ENCODE measurements at places on chromosomes 4 and X.

DNA sequence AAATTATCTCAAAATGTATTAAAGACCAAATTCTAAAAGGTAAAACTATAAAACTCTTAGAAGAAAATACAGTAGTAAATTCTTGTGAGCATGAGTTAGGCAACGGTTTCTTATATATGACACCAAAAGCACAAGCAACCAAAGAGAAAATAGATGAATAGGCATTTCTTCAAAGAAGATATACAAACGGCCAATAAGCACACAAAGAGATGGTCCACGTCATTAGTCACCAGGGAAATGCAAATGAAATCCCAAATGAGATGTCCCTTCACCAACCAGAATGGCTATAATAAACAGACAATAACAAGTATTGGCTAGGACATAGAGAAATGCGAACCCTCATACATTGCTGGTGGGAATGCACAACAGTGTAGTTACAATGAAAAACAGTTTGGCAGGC is 44.6 kb downstream of the RAB33A start:
- H3K27ac ChIP-seq = no peak overlapping the region
- no peaks in the 10 kb centered on the region for H3K27me3 ChIP-seq
- peaks cover 5% of the 10 kb centered on the region for H3K4me1 ChIP-seq
- peaks cover 32% of the 10 kb centered on the region for H3K36me3 ChIP-seq
- H3K4me3 ChIP-seq = no peak overlapping the region

DNA sequence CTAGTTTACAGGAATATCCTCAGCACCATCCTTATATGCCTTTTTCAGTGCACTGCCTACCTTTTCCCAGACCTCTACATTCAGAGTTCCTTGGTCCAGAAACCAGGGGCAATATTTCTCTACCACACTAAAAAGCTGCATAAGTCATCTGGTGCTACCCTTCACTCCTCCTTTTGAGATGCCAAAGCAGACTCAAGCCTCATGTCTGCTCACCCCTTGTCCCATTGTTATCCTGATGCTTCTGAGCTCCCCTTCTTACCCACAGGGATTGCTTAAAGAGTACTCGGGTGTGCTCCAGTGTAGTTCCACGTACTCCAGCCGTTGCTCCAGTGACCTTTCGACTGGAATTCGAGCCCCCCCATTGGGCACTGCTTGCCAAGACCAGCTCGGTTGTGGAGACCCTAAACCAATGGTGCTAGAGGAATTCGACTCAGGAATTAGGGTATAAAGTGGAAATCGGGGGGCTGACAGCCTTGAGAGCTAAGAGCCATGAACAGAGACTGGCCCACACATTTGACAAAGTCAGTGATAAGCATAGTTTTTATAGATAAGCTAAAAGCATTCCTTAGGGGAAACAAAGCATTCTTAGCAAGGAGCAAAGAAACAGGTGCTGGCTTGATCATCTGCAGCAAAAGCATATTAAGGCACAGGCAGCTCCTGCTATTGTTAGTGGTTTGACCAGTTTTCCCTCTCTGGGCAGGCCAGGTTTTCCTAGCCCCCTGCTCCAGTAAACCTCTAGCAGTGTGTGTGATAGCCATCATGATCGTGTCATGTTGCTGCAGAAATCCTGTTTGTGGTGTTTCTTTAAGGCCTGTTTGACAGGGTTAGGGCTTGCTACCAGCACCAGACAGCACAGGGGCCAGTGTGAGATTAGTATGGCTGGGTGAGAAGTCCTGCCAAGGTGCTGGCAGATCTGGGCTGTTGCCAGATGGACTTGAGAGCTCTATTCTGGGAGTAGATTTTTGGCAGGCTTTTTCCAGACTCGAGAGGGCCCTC is 57.5 kb upstream of the WDR1 start:
- H3K27ac ChIP-seq = peak overlapping the region; percentile 16
- no peaks in the 10 kb centered on the region for H3K36me3 ChIP-seq
- no peak overlapping the region for H3K4me3 ChIP-seq
- DNase-seq = no peak
- no peaks in the 10 kb centered on the region for H3K27me3 ChIP-seq

- H3K27ac ChIP-seq = peak overlapping the region; percentile 79
- no peaks in the 10 kb centered on the region for H3K27me3 ChIP-seq
- H3K4me1 ChIP-seq = peaks cover 41% of the 10 kb centered on the region
- DNase-seq = no peak
- peaks cover 2% of the 10 kb centered on the region for H3K36me3 ChIP-seq
- H3K4me3 ChIP-seq = no peak overlapping the region
Measured at GRCh38 chr4:98491899-98492559, 166.4 kb downstream of the TSPAN5 start.

GRCh38 chrX:133435544-133436124 is 20.3 kb upstream of the GPC4 start:
- H3K36me3 ChIP-seq = peaks cover 3% of the 10 kb centered on the region
- no peak overlapping the region for H3K27ac ChIP-seq
- H3K27me3 ChIP-seq = no peaks in the 10 kb centered on the region
- peaks cover 61% of the 10 kb centered on the region for H3K4me1 ChIP-seq
- DNase-seq = no peak

DNA sequence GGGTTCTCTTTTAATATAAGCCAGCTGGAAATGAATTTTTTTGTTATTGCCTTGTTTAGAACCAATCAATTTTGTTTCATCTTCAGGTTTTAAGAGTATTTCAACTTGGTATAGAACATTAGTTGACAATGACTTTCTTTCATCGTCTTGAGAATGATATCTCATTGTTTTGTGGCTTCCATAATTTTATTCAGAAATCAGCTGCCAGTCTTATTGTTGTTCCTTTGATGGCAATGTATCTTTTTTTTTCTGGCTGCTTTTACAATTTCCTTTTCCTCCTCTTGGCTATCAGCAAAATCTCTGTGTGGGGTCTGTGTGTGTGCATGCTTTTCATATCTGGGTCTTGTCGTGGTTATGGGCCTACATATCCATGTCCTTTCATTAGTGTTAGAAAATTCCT is 1536.4 kb upstream of the TENM3 start:
- H3K27ac ChIP-seq = no peak overlapping the region
- no peak for DNase-seq
- no peaks in the 10 kb centered on the region for H3K27me3 ChIP-seq
- peaks cover 8% of the 10 kb centered on the region for H3K36me3 ChIP-seq

- no peaks in the 10 kb centered on the region for H3K36me3 ChIP-seq
- H3K27me3 ChIP-seq = no peaks in the 10 kb centered on the region
- H3K27ac ChIP-seq = no peak overlapping the region
- no peak overlapping the region for H3K4me3 ChIP-seq
Measured at GRCh38 chrX:19707246-19707871, 180.0 kb downstream of the SH3KBP1 start.

- no peak overlapping the region for H3K27ac ChIP-seq
- H3K36me3 ChIP-seq = no peaks in the 10 kb centered on the region
- DNase-seq = no peak
- H3K4me1 ChIP-seq = no peaks in the 10 kb centered on the region
Measured at GRCh38 chr4:138903185-138903584, 112.4 kb upstream of the NOCT start.

DNA sequence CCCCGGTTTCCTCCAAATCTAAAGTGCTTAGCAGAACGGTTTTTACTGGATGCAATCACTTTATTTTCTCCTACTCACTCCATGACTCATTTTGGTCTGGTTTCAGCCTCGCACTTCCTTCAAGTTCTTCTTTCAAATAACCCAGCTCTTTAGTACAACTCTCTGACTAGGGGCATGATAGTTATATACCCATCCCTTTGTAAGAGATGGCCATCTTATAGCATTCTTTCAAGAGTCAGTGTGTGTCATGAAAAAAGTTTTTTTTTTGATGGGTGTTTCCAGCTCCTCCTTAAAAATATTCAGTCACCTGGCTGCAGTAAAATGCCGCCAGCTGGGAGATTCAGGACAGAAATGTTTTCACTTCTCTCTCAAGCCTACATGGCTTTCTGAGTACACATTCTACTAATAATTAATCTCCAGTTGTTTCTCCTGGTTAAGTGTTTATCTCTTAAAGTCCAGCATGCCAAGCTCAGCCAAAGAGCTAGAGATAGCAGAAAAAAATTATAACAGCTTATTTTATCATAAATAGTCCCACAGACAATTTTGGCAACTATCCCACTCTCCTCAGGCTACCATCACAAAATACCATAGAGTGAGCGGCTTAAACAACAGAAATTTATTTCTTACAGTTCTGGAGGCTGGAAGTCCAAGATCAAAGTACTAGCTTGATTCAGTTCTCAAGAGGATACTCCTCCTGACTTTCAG is 139.3 kb downstream of the GASK1B start:
- no peaks in the 10 kb centered on the region for H3K4me1 ChIP-seq
- H3K27ac ChIP-seq = no peak overlapping the region
- H3K36me3 ChIP-seq = peaks cover 10% of the 10 kb centered on the region
- no peak overlapping the region for H3K4me3 ChIP-seq
- H3K27me3 ChIP-seq = no peaks in the 10 kb centered on the region
- DNase-seq = no peak

GRCh38 chr4:33226133-33226532 is 2506.0 kb downstream of the PCDH7 start:
- H3K36me3 ChIP-seq = peaks cover 3% of the 10 kb centered on the region
- no peaks in the 10 kb centered on the region for H3K4me1 ChIP-seq
- H3K27me3 ChIP-seq = no peaks in the 10 kb centered on the region
- DNase-seq = no peak

- H3K4me1 ChIP-seq = no peaks in the 10 kb centered on the region
- no peak overlapping the region for H3K4me3 ChIP-seq
- no peaks in the 10 kb centered on the region for H3K27me3 ChIP-seq
- H3K36me3 ChIP-seq = no peaks in the 10 kb centered on the region
- no peak overlapping the region for H3K27ac ChIP-seq
Measured at GRCh38 chrX:149267878-149268813, 237.0 kb downstream of the IDS start.

GRCh38 chrX:138925330-138925729 is 213.8 kb upstream of the FGF13 start:
- H3K27ac ChIP-seq = no peak overlapping the region
- H3K4me3 ChIP-seq = no peak overlapping the region
- H3K4me1 ChIP-seq = peaks cover 21% of the 10 kb centered on the region
- H3K36me3 ChIP-seq = peaks cover 12% of the 10 kb centered on the region
- no peak for DNase-seq

DNA sequence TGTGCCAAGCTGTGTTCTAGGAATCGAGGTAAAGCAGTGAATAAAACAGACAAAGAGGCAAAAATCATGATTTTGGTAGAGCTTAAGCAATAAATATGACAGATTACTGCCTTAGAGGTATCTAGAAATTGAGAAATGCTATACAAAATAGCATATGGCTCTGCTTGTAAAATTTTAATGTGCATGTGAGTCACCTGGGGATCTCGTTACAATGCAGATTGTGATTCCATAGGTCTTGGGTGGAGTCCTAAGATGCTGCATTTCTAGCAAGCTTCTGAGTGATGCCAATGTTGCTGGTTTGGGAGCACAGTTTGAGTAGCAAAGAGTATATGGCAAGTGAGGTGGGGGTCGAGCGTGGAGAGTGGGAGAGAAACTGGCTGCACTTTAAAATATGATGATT is 697.3 kb upstream of the MAGEB2 start:
- no peak for DNase-seq
- H3K4me3 ChIP-seq = no peak overlapping the region
- no peak overlapping the region for H3K27ac ChIP-seq
- H3K27me3 ChIP-seq = no peaks in the 10 kb centered on the region

DNA sequence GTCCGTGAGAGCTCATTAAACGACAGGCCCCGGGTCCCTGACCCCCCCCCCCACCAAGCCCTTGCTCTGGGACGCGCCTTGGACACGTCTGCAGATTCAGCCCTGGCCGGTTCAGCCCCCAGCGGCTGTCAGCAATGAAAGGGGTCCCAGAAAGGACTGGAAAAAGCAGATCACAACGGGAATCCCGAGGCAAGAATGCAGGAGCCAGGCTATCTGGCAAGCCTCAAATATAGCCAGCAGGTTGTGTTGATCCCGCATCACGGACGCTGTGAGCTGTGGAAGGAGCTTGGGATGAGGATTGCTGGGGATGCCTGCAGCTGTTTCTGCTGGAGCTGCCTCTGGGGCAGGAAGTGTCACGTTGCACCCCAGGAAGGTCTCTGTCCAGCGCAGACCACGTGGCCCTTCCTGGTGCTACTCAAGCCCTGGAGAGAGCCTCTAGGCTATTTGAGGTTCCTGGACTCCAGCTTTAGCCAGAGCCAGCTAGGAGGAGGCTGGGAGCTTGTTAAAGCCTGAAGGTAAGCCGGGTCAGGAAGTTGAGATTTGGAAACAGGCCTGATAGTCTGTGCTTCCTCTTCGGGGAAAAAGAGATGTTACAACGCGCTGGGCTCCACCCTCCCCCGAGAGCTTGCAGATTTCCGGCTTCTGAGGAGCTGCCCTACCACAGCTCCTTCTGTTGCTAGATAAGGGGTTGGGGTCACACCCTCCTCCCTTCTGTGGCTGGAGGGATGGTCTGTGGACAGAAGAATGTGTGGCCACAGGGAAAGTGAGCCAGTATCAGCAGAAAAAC is 19.3 kb upstream of the CSF2RA start:
- no peak overlapping the region for H3K27ac ChIP-seq
- peaks cover 15% of the 10 kb centered on the region for H3K4me1 ChIP-seq
- H3K27me3 ChIP-seq = peaks cover 3% of the 10 kb centered on the region
- DNase-seq = peak; percentile 10
- H3K4me3 ChIP-seq = peak overlapping the region; percentile 68

DNA sequence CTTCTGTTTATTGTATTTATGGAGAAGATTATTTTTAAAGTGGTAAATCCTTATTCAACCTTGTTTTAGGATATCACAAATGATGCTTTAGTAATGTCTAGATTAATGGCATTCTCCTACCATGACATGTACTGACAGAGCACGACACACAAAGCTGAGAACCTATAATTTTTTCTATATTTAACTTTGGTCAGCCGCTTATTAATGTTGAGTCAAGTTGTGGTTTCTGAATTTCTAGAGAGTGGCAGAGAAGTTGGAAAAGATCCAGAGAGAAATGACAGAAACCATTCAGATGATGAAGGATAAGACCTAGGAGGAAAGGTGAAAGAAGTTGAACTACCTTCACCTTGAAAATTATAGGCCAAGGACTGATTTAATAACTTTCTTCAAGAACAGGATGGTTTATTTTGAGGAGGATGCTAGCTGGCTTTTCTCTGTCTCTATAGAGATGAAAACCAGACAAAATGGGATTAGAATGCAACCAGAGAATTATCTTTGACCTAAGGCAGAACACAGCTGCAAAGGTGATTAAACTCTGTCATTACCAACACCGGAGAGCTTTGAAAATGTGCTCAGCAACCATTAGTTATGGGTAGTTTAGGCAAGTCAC is 62.6 kb upstream of the TSPAN5 start:
- H3K36me3 ChIP-seq = peaks cover 5% of the 10 kb centered on the region
- H3K27ac ChIP-seq = no peak overlapping the region
- no peaks in the 10 kb centered on the region for H3K4me1 ChIP-seq
- H3K27me3 ChIP-seq = no peaks in the 10 kb centered on the region

DNA sequence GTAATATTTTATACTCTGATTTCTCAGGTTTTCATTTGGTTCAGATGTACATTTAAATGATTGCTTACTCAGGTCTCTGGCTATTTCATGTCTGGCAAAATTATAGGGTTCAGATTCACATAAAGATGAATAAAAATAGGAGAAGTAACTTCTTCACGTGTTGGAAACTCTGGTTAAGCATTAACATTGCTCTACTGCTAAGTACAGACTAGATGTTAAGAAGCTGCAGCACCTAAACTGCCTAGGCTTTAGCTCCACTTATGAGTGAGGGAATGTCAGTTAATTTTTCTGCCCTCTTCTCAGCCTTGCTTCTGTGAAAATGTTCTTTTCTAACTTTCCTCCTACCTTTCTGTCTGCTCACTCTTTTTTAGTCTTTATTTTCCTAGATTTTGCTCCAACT is 361.2 kb downstream of the ARAP2 start:
- no peak for DNase-seq
- no peak overlapping the region for H3K4me3 ChIP-seq
- H3K27me3 ChIP-seq = no peaks in the 10 kb centered on the region
- no peaks in the 10 kb centered on the region for H3K36me3 ChIP-seq
- no peak overlapping the region for H3K27ac ChIP-seq
- H3K4me1 ChIP-seq = no peaks in the 10 kb centered on the region

- H3K4me3 ChIP-seq = no peak overlapping the region
- no peaks in the 10 kb centered on the region for H3K27me3 ChIP-seq
- H3K27ac ChIP-seq = no peak overlapping the region
- H3K4me1 ChIP-seq = no peaks in the 10 kb centered on the region
- no peak for DNase-seq
Measured at GRCh38 chr4:52366191-52366590, 292.9 kb downstream of the USP46 start.

Data from neural crest cell (in vitro differentiated cells).